ENCODE measurements at places on chromosomes 3 and 15. TPM values are rescaled to one million over a fixed set of nuclear protein-coding genes. Genes with fewer than 3 reads are reported as not detected.
A peak's percentile ranks its signal among the peaks of the same experiment; 100 is the strongest.

The ITPKA gene
- total RNA-seq = 0.52 TPM

The GPR171 gene
- 0.78 TPM for total RNA-seq

The TMCO5A gene
- total RNA-seq = not detected

The CSPG4 gene
- 13.8 TPM for total RNA-seq

The PHC3 gene
- 34.8 TPM for total RNA-seq

The SSUH2 gene
- total RNA-seq = 0.33 TPM

The RTP1 gene
- not detected for total RNA-seq

The FGF7 gene
- total RNA-seq = 18.5 TPM

The SERINC4 gene
- not detected for total RNA-seq

The SRGAP3 gene
- 11.4 TPM for total RNA-seq

The UBA7 gene
- total RNA-seq = 86.4 TPM

The LTF gene
- 8.9 TPM for total RNA-seq

DNA sequence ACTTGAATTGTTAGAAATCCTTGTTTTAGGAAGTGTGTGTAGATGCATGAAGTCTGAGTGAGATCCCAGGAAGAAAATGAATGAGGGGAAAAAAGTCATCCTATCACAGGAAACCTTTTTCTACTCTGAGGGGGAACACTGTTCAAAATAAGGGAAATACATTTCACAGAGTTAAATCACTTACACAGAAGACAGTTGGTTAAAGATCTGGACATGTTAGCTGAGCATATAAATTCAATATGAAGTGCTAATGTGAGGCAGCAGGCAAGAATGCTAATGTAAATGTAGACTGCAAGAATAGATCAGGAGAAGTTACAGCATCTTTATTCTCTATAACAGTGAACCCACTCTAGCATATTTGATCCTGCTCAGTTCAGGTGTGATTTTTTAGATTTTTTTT, 2.6 kb downstream of the TBCCD1 start:
- H3K4me1 ChIP-seq = peaks cover 30% of the 10 kb centered on the region
- no peak overlapping the region for H3K27ac ChIP-seq
- no peak overlapping the region for H3K4me3 ChIP-seq
- H3K36me3 ChIP-seq = no peaks in the 10 kb centered on the region

DNA sequence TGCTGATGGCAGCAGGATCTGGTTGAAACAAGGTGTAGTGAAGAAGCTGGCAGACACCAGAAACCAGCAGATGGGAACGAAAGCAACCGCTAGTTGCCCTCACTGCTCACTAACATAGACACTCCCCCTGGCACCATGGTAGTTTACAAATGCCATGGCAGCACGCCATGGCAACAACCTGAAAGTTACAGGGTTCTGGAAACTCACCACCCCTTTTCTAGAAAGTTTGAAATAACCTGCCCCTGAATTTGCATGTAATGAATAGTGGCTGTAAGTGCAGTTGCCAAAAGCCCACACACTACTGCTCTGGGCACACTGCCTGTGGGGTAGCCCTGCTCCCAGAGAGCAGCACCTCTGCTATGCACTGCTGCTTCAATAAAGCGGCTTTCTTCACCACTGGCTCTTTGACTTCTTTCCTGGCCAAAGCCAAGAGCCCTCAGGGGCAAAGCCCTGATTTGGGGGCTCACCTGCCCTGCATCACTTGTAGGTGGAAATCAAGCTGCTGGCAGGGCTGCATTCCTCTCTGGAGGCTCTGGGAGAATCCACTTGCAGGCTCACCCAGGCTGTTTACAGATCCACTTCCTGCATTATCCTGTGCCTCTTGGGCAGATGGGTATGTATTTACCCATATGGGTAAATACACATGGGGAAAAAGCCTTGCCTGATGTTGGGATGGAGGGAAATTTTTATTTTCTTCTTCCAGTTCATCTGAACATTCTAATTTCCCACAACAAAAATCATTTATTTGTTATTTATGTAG, 2.0 kb upstream of the GP9 start:
- H3K4me3 ChIP-seq = no peak overlapping the region
- no peaks in the 10 kb centered on the region for H3K36me3 ChIP-seq
- no peaks in the 10 kb centered on the region for H3K27me3 ChIP-seq

DNA sequence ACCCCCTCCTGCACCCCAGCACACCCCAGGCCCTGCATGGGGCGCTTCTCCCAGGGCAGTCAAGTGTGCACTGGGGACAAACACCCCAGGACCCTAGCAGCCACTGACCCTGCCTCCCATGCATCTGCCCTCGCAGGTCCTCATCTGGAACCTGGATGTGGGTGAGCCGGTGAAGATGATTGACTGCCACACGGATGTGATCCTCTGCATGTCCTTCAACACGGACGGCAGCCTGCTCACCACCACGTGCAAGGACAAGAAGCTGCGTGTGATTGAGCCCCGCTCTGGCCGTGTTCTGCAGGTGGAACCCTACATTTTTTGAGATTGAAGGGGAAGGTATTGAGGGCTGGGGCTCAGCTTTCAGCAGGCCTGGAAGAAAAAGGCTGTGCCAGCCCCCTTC, 109.3 kb downstream of the ANP32A start:
- H3K27me3 ChIP-seq = no peaks in the 10 kb centered on the region
- H3K4me1 ChIP-seq = no peaks in the 10 kb centered on the region
- H3K4me3 ChIP-seq = no peak overlapping the region
- DNase-seq = no peak
- H3K36me3 ChIP-seq = no peaks in the 10 kb centered on the region
- no peak overlapping the region for H3K27ac ChIP-seq

DNA sequence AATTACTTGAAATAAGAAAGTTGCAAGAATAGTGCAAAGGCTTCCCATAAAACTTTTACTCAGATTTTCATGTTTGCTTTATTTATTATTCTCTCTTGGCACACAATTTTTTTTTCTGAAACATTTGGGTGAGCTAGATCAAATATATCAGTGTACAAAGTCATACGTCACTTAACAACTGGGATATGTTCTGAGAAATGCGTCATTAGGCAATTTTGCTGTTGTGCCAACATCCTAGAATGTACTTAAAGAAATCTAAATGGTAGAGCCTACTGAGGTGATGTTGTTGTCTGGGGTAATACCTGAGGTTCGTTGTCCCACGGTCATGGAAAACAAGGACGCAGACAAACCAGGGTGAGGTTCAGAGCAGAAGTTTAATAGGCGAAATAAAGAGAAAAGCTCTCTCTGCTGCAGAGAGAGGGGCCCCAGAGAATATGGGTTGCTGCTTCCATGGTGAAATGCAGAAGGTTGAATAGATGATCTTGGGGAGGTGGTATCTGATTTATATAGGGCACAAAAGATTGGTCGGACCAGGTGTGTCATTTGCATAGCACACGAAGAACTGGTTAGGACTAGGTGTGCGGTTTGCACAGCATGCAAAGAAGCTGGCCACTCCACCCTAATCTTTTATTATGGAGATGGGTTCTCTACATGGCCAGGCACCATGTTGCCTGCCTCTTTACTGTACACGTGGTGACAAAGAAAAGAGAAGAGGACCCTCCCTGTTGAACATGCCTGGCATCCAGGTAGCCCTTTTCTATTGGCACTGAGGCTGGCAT, 8.8 kb upstream of the GRAMD1C start:
- H3K4me3 ChIP-seq = no peak overlapping the region
- DNase-seq = no peak
- no peaks in the 10 kb centered on the region for H3K27me3 ChIP-seq
- no peak overlapping the region for H3K27ac ChIP-seq
- H3K4me1 ChIP-seq = peaks cover 5% of the 10 kb centered on the region

- H3K27me3 ChIP-seq = no peaks in the 10 kb centered on the region
- DNase-seq = no peak
- H3K27ac ChIP-seq = no peak overlapping the region
- no peak overlapping the region for H3K4me3 ChIP-seq
These were observed 174.9 kb downstream of the TNIK start for GRCh38 chr3:171285287-171285686.

DNA sequence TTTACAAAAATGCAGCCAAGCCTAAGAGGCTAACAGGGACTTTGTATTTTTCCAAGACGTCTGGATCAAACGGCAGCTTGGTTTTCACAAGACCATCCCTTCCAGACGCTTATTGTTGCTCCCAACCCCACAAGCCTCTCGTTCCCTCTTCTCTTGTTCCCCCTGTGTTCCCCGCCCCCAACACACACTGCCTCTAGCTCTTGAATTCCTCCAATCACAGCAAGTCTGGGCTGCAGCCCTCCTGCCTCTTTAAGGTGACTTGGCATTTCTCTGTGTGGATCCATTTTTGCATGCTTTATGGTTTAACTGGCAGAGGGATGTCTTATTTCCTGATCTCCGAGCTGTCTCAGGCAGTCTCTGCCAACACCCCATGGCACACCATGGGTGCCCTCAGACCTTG, 182.2 kb downstream of the ABHD5 start:
- no peak overlapping the region for H3K27ac ChIP-seq
- H3K27me3 ChIP-seq = no peaks in the 10 kb centered on the region
- peaks cover 10% of the 10 kb centered on the region for H3K4me1 ChIP-seq
- DNase-seq = no peak
- H3K36me3 ChIP-seq = no peaks in the 10 kb centered on the region

DNA sequence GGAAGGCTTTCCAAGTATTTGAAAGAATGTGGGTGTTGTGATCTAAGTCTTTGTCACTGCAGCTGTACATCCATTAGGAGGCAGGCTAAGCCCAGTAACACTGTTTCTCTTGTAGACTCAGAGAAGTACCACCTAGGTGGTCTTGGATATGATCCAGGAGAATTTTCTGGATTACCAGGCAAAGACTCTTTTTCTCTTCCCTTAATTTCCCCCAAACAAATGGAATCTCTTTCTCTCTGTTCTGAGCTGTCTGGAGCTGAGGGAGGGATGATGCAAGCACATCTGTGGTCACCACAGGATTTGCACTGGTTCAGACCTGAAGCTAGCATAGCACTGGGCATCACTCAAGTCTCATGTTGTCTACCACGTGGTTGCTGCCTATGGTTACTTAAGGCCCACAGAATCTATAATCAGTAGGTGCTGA, 227.6 kb downstream of the NECTIN3 start:
- no peak overlapping the region for H3K4me3 ChIP-seq
- H3K36me3 ChIP-seq = no peaks in the 10 kb centered on the region
- no peak overlapping the region for H3K27ac ChIP-seq

DNA sequence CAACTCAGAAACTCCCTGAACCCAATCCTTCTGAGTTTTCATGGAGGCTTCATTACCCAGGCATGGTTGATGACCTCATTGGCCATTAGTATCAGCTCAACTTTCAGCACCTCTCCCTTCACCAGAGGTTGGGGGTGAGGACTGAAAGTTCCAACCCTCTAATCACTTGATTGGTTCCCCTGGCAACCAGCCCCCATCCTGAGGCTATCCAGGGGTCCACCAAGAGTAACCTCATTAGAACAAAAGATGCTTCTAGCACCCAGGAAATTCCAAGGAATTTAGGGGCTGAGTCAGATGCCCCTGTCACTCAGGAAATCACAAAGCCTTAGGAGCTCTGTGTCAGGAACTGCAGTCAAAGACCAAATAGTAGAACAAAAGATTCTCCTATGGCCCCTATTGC, 43.8 kb downstream of the ADAMTSL3 start:
- no peaks in the 10 kb centered on the region for H3K4me1 ChIP-seq
- no peak for DNase-seq
- no peak overlapping the region for H3K4me3 ChIP-seq
- H3K27ac ChIP-seq = no peak overlapping the region

DNA sequence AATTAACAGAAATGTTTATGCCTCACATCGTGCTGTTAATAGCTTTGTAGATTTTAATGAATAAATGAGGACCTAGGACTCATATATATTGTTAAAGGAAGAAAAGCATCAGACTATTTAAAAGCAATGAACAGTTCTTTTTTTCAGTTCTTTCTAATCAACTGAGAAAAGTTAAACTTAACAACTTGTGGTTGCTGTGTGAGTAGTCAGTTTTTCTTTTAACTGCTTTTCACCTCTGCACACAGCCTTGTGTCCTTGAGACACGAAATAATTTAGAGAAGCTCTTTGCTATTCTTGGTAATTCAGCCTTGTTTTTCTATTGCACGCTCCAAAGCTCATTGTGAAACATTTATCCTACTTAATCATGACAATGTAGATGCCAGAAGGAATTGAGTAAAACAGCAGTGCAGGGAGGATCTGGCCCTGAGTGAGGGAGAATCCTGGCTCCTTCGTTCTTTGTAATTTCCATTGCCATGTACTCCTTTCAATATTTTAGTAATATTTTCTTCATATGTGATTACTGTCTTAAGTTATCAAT, 499.0 kb downstream of the PYDC2 start:
- no peak overlapping the region for H3K4me3 ChIP-seq
- no peaks in the 10 kb centered on the region for H3K36me3 ChIP-seq
- H3K27ac ChIP-seq = no peak overlapping the region
- no peak for DNase-seq
- H3K27me3 ChIP-seq = no peaks in the 10 kb centered on the region
- H3K4me1 ChIP-seq = no peaks in the 10 kb centered on the region

- no peak overlapping the region for H3K4me3 ChIP-seq
- no peak for DNase-seq
- no peak overlapping the region for H3K27ac ChIP-seq
These were observed 6.1 kb downstream of the ISLR2 start for GRCh38 chr15:74136540-74136813.

- no peaks in the 10 kb centered on the region for H3K27me3 ChIP-seq
- H3K36me3 ChIP-seq = no peaks in the 10 kb centered on the region
- H3K27ac ChIP-seq = no peak overlapping the region
- H3K4me3 ChIP-seq = no peak overlapping the region
These were observed 1258.2 kb upstream of the ALCAM start for GRCh38 chr3:104108522-104108921.

- DNase-seq = peak; percentile 60
- no peaks in the 10 kb centered on the region for H3K27me3 ChIP-seq
- H3K4me3 ChIP-seq = no peak overlapping the region
- peaks cover 41% of the 10 kb centered on the region for H3K4me1 ChIP-seq
These were observed 7.2 kb downstream of the LIPC start for GRCh38 chr15:58438956-58439355.

DNA sequence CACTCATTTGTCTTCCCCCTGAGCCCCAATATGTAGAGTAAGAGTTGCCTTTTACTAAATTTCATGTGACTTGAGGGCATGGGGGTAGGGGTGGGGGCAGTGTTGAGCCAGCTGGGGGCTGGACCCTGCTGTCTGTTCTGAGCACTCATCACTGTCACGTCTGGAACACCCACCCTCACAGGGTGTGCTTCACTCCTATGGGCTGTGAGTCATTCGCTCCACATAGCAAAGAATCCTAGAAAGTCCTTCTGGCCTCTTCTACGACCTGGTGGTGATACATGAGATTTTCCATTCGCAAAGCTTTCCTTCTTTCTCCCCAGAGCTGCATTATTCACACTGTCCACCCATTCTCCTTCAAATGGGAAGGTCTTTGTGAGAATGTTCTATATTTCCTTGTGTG, 43.6 kb upstream of the MGLL start:
- no peak for DNase-seq
- no peak overlapping the region for H3K27ac ChIP-seq
- no peaks in the 10 kb centered on the region for H3K4me1 ChIP-seq
- H3K27me3 ChIP-seq = no peaks in the 10 kb centered on the region
- no peaks in the 10 kb centered on the region for H3K36me3 ChIP-seq
- H3K4me3 ChIP-seq = no peak overlapping the region

GRCh38 chr15:99657996-99658395, 75.2 kb downstream of the LYSMD4 start:
- H3K27me3 ChIP-seq = no peaks in the 10 kb centered on the region
- H3K4me3 ChIP-seq = no peak overlapping the region
- H3K27ac ChIP-seq = no peak overlapping the region
- H3K4me1 ChIP-seq = no peaks in the 10 kb centered on the region

- no peak for DNase-seq
- H3K4me1 ChIP-seq = no peaks in the 10 kb centered on the region
- H3K4me3 ChIP-seq = no peak overlapping the region
- no peaks in the 10 kb centered on the region for H3K36me3 ChIP-seq
- H3K27ac ChIP-seq = no peak overlapping the region
These were observed 36.6 kb downstream of the ATP2B2 start for GRCh38 chr3:10468613-10469354.

GRCh38 chr3:191882289-191882688, 421.3 kb downstream of the PYDC2 start:
- no peaks in the 10 kb centered on the region for H3K27me3 ChIP-seq
- H3K27ac ChIP-seq = no peak overlapping the region
- no peak overlapping the region for H3K4me3 ChIP-seq
- no peak for DNase-seq
- H3K4me1 ChIP-seq = no peaks in the 10 kb centered on the region
- H3K36me3 ChIP-seq = no peaks in the 10 kb centered on the region
